ENCODE measurements at places on chromosomes 12 and 14.

DNA sequence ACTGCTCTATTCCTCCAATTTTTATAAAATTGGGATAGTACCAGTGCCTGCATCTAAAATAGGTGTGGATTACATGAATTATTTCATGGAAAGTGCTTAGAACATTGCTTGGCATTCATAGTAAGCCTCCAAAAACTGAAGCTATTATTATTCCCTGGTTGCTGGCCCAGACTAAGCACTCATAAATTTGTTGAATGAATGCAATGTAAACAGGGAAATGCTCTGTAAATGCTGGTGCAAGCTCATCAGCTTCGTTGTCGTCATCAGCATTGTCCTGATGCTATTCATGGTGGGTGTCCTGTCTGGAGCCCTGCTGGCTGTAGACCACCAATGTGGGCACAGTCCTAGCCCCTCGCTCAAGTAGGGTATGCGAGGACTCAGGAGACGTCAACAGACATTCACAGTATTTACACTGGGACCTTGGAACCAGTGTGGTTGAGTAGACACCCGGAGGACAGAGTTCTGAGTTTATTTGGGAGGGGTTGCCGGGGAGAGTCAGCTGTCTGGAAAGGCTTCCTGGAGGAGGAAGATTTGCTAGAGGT lies 16.5 kb downstream of the BDKRB2 start:
- peak; percentile 14 for DNase-seq

GRCh38 chr14:104652386-104652785 lies 37.0 kb upstream of the INF2 start:
- DNase-seq: no peak

DNA sequence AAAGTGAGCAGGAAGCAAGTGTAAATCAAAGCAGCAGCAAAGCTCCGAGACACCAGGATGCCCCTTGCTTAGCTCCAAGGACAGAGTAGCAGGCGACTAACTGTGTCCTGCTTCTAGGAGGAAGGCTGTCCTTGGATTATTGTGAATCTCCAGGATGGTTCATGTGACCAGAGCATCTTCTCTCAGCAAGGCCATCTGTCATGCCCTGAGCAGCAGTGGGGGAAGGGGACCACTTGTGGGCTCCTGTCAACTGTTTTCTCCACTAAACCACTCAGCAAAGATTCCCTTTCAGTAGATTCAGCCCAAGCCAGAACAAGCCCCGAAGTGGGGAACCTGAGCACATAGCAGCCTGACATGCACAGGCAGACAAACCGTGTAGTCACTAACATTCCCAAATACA lies 19.4 kb downstream of the MAP3K9 start:
- no peak for DNase-seq

- no peak for DNase-seq
Measured at GRCh38 chr14:95037273-95037672, 120.1 kb downstream of the DICER1 start.

DNA sequence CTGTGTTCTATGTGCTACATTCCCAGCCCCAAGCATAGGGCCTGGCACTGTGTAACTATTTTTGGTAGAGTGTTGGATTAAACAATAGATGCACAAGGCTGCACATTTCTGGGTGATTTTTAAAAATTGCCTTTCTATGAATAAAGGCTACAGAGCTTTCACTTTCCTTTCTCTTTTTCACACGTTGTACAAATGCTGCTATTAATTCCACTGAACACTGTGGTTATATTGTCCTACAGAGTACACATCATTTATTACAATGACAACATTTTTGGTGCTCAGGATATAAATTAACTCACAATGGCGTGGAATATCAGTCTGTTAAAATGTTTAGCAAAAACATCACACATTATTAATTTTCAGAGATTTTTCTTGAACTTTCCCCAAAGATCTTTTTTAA lies 3.6 kb upstream of the EML1 start:
- no peak for DNase-seq

GRCh38 chr14:28766469-28766955 lies at the start of gene FOXG1:
FOXG1 (plus strand) TSS chr14:28766787; CDS start chr14:28767280, 493 bp downstream.
- DNase-seq: no peak

GRCh38 chr14:105087308-105087962 lies 22.2 kb upstream of the GPR132 start:
- DNase-seq: peak; percentile 54

DNA sequence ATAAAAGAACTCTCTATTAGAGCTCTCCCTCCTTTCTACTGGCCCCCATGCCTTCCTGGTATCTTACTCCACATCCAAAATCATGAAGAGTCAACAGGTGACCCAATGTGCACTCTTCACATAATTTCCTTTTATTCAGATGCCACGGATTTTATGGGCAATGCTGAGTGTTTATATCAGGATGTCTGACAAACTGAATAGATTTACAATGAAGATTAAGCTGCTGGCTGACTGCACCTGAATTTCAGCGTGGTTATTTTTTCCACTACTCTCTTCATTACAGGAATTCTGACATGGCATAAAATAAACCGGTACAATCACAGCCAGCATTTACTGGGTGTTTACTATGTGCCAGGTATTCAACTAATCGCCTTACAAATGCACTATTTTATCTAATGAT lies 29.4 kb upstream of the CERS5 start:
- no peak for DNase-seq

GRCh38 chr12:1022032-1022970 lies 31.3 kb downstream of the ERC1 start:
- peak; percentile 47 for DNase-seq

DNA sequence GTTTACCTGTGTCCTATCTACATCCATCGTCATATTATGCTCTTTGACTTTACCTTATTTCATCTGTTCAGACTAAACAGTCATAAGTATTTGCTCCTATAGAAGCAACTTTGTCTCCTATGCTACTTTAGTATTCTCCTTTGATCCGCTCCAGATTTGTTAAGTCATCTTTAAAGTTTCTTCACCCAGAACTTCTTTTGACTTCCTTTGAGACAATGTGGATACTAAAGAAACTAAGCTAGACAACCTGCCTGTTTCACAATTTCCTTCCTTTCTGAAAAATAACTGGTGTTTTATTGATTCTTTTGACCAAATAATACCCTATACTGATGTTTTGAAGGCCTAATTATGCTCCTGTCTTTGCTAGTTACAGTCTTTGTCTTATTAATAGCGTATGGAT lies 30.0 kb upstream of the LRRK2 start:
- DNase-seq: no peak

DNA sequence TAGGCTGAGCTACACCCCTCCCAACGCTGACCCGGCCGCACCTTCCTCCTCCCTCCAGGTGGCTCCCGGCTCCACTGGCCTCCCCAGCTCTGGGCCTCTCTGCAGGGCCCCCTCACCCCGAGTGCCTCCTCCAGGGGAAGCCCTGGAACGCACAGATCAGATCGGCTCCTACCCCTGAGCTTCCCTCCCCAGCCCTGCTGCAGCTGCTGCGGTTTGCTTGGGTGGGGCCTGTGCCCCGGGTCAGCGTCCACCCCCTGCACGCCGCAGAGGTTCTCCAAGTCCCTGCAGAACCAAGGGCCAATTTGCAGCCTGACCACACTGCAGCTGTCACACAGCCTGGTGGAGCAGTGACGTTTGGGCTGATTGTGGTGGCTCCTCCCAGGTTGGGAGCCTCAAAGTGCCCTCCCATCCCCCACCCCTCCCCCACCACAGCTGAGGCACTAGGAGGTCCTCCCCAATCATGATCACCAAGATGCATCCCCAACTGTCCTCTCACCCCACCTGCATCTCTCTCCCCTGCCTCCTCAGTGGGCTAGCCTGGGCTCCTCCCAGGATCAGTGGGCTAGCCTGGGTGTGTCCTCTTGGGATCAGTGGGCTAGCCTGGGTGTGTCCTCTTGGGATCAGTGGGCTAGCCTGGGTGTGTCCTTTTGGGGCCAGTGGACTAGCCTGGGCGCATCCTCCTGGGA lies 12.8 kb upstream of the FBRSL1 start:
- no peak for DNase-seq

- DNase-seq: no peak
Measured at GRCh38 chr14:71474301-71475265, 457.6 kb upstream of the RGS6 start.

- DNase-seq: peak; percentile 25
Measured at GRCh38 chr14:59870277-59871165, at the start of gene RTN1. RTN1 (minus strand) TSS chr14:59870776; CDS start chr14:59870630, 146 bp downstream.

DNA sequence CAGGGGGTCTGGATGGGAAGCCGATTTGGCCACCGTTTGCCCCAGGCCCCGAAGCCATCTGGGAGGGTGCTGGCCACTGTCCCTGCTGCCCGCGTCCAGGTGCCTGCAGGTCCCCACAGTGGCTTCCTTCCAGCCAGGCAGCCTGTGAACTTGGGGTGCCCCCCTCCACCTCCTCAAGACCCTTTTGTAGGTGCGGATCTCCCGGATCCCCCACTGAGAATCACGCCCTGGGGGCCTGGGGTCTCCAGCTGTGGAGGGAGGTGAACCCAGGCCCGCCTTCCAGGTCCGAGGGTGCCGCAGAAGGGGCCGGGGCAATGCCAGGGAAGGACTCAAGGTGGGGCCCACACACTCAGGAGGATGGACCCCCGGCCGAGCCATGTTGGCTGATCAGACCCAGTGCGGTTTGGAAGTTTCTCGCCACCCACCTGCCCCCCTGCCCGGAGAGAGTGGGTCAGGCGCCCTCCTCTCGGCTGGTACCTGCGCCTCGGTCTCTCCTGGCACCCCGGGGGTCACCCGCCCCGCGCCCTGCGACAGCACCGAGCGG lies 1.7 kb downstream of the MMP17 start:
- DNase-seq: no peak

GRCh38 chr12:8513256-8513655 lies at the start of gene CLEC4D:
CLEC4D (plus strand) TSS chr12:8513503; CDS start chr12:8513733, 230 bp downstream.
- no peak for DNase-seq

- no peak for DNase-seq
Measured at GRCh38 chr12:92234533-92234932, 88.9 kb upstream of the BTG1 start.

DNA sequence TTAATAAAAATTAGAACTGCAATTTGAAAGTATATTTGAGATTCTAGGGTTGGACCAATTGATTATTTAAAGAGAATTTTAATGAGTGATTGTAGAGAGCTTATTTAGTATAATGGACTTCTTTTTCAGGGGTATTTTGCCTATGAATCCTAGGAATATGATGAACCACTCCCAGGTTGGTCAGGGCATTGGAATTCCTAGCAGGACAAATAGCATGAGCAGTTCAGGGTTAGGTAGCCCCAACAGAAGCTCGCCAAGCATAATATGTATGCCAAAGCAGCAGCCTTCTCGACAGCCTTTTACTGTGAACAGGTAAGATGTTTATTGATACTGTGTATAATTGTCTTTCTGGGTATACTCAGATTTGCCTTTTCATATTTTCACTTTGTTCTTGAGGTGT lies 35.9 kb upstream of the KCNMB4 start:
- DNase-seq: no peak

DNA sequence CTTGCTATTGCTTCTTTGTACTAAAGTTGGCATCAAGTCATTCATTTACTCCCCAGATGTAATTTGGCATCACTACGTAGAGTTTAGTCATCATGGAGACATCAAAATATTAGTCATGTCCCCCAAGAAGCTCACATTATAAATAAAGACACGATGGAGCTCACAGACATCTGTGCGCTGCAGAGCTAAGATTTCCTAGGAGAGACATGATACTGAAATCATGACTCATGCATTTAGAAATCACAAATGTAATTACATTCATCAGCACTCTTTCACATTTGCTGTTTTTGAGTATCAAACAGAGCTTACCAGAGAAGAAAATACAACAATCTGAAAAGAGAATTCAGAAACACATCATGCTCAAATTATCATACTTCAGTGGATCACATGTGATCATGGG lies 169.8 kb downstream of the LRIG3 start:
- peak; percentile 98 for DNase-seq

GRCh38 chr14:63764620-63765139 lies 36.8 kb upstream of the SGPP1 start:
- DNase-seq: no peak
